ENCODE measurements at places on chromosomes 16 and 17.

GRCh38 chr17:45828582-45829133 lies 16.0 kb upstream of the SPPL2C start:
- DNase-seq, result no peak

DNA sequence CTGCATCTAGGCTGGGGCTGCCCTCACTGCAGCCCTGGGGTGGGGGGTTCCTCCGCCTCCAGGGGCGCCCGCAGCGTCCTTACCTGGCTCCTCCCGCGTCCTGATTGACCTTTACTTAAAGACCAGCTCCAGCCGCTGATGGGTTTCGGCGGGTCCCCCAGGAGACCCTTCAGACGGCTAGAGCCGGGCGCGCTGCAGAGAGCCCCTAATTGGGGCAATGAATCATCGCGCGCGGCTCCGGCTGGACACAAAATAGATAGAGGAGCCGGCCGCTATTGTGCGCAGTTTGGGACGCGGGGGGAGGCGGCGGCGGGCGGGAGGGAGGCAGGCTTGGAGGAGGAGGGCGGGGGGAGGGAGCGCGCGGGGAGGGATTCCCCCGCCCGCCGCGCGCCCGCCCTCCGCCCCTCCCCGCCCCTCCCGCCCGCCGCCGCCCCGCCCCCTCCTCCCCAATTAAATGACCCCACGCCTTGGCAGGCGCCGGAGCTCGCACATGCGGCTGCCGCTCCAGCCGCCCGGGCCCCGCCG lies 56.5 kb upstream of the CIBAR2 start:
- no peak for DNase-seq

GRCh38 chr16:82801361-82801760 lies 174.6 kb downstream of the CDH13 start:
- no peak for DNase-seq

DNA sequence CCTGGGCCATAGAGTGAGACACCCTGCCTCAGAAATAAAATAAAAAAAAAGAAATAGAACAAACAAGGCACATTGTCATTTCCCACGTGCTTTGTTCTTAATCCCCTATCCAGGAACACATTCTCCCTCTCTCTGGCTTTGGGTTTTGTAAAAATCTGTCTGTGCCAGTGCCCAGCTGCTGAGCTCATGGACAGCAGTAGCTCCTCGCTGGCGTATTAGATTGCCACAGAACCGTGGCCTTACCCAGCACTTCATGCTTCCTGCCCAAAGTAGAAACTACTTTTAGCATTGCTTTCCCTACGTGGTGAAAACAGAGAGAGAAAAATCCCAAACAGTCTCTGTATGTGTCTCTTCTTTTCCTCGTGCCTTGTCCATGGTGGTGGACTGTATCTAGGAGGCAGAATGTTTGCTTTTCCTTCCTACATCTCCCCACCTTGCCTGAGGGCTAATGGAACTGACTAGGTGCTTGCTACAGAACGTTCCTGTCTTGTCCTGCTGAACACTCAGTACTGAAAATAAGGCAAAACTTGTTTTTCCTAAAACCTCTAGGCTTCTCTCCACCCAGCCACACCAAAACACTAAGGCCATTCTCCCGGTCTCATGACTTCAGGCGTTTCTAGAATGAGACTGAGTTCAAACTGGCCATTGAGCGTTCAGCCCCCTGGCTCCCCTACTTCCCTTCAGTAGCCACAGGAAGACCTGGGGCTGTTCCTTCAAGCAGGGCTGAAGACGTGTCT lies 26.1 kb downstream of the MNT start:
- no peak for DNase-seq

GRCh38 chr17:4576729-4577322 lies 7.5 kb upstream of the SMTNL2 start:
- no peak for DNase-seq

GRCh38 chr16:29775742-29776408 lies 2.2 kb upstream of the ZG16 start:
- no peak for DNase-seq

DNA sequence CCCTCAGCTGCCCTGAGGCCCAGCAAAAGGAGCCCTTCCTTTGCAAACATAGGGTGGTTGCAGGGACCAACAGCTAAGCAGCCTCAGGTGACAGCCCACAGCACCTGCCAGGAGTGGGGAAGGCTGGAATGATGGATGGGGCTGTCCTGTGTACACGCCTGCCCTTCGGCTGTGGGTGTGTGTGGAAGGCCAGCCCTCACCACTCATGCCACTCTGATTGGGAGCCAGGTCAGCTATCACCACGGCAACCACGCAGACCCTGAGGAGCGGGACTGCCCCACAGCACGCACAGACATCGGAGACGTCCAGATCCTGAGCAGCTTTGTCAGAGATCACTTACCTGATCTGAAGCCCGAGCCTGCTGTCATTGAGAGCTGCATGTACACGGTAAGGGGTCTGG lies 11.9 kb downstream of the PIPOX start:
- no peak for DNase-seq

DNA sequence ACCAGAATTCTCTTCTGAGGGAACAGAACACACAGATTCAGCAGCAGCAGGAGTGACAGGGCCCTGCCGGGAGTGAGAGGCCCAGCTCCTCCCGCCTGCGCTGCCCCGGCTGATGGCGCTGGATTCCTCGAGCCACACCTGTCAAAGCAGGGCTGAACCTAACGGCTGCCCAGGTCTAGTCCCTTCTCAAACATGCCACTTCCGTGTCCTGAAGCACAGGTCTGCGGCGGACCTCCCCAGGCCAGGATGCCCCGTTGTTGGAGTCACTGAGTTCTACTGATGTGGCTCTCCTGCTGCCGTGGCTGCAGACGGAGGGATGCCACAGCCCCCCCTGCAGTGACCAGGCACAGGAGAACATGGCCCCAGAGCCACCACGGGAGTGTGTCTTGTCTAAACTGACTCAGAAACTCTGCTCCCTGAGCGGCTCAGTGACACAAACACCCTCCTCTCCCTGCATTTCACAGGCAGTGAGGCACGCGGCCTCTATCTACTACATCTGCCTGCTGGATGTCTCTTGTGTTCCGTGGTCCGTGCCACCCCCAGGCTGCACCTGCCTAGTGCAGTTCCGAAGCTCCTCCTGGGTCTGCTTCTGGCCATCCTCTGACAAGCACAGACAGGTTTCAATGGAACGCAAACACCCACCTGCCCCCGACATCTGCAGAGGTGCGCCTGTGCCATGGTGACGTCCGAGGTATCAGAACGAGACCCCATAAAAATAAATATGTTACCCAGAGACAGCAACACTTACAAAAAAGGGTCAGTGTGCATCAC lies 44.7 kb upstream of the DNAH17 start:
- no peak for DNase-seq

- DNase-seq, result no peak
Observed at GRCh38 chr17:73007407-73007806, 85.1 kb downstream of the SLC39A11 start.

DNA sequence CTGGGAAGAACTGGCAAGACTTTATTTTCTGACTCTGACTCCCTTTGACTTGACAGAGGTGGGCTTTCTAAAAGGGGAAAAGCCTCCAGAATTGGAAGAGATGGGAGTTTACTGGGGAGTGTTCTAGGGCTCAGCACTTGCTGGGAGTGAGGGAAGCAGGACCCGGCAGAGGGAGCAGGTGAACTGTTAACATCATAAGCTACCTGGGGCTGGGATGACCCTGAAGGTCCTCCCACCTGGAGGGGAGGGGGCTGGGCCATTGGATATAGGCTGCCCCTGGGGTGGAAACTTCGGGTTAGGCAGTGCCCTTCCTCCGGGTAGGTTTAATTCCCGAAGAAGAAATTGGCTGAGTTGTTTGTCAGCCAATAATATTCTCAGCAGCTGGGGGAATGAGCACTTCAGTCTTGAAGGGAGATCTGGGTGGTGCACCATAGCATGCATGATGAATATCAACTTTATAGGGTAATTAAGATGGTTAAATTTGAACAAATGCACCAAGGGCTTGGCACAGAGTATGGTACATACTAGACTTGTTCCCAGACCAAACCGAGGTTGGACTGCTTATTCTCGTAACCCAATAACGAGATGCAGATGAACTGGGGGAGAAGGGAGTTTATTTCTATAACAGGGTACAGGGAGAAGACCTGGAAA lies 337.0 kb downstream of the HAPSTR1 start:
- no peak for DNase-seq

DNA sequence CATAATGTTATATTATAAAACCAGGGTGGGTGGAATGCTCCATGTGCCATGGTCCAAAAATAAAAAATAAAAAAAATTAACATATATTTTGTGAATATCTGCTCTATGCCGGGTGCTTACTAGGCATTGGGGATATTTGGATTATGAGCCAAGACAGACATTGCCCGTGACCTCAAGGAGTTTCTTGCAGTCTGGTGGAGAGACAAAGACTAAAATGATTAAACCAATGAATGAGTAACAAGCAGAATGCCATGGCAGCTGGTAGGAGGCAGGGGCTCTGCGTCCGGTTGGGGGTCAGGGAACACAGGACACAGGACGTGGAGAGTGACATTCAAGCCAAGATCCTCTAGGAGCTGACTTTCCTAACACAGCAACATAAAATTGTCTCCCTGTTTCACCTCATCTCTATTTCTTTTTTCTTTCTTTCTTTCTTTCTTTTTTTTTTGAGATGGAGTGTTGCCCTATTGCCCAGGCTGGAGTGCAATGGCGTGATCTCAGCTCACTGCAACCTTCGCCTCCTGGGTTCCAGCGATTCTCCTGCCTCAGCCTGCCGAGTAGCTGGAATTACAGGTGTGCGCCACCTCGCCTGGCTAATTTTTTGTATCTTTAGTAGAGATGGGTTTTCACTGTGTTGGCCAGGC lies 35.4 kb downstream of the RGS9 start:
- DNase-seq, result no peak

GRCh38 chr17:4569591-4569990 lies 9.2 kb upstream of the GGT6 start:
- DNase-seq, result no peak

- no peak for DNase-seq
Observed at GRCh38 chr17:67253384-67253783, 8.4 kb upstream of the HELZ start.

GRCh38 chr17:4405038-4405669 lies 28.6 kb upstream of the SPNS3 start:
- DNase-seq, result no peak

DNA sequence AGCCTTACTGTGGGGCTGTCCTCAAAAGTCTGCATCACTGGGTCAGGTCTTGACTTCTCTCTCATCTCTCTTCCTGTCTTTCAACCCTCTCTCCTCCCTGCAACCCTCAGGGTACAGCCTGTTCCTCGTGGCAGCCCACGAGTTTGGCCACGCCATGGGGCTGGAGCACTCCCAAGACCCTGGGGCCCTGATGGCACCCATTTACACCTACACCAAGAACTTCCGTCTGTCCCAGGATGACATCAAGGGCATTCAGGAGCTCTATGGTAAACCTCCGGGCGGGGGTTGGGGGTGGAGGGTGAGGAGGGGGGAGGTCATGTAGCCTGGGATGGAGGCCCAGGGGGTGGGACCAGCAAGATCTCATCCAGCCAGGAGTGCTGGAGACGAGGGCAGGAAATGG lies 12.7 kb downstream of the MMP2 start:
- DNase-seq, result no peak

DNA sequence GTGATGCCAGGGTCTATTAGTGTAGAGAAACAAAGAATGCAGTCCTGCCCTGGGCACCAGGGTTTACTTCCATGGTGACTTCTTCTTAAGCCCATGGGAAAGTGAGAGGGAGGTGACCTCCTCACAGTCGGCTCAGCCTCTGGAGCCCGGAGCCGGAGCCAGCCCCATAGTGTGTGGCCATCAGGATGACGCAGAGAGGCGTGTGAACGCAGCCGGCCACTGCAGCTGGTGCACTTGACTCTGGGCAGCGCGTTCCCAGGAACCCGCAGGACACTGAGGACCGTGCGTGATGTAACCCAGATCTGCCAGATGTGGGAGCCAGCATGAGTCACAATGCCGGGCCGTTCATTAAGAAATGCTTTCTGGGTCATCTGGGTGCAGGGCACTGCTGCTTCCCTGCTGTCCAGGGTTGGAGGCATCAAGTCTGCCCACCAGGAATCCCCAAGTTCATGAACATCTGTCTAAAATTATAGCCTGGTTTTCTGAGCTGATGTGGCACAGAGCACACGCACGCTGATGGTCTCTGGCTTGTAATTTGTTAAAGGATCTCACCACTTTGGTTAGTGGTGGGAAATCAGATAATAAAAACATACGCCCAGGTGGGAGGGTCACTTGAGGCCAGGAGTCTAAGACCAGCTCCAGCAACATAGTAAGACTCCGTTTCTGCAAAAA lies 114.1 kb downstream of the PITPNC1 start:
- no peak for DNase-seq

- DNase-seq, result no peak
Observed at GRCh38 chr17:79044462-79044861, 20.5 kb downstream of the C1QTNF1 start.

- DNase-seq, result no peak
Observed at GRCh38 chr17:44926821-44927525, 11.7 kb upstream of the GFAP start.

DNA sequence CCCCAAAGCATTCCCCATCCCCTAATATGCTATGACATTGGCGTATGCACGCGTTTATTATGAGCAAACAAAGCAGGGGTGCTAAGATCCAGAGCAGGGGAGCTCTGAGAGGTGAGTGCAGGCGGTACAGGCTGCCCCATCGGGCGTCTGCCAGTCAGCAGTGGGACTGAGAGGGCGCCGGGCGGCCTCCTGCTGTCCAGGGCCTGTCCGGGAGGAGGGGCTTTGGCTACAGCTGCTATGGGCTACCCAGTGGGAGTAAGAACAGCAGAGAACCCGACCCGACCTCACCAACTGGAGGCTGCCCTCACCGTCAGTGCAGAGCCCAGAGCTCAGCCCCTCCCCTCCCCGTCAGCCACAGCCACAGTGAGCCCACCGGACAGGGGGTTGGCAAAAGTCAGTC lies 18.5 kb upstream of the AATK start:
- DNase-seq, result no peak

- no peak for DNase-seq
Observed at GRCh38 chr17:82794781-82795482, 43.1 kb downstream of the TBCD start.

GRCh38 chr16:15966420-15966819 lies 17.0 kb downstream of the ABCC1 start:
- no peak for DNase-seq

- DNase-seq, result no peak
Observed at GRCh38 chr17:73189417-73190099, 3.3 kb upstream of the COG1 start.

- no peak for DNase-seq
Observed at GRCh38 chr16:84449156-84450140, 55.0 kb downstream of the MEAK7 start.

GRCh38 chr16:1830213-1830612 lies 3.2 kb downstream of the FAHD1 start:
- DNase-seq, result no peak

- no peak for DNase-seq
Observed at GRCh38 chr17:56642424-56642823, 48.9 kb downstream of the NOG start.

- DNase-seq, result no peak
Observed at GRCh38 chr17:57744195-57745170, 616 bp downstream of the CCDC182 start.

Data from stimulated activated CD4-positive, alpha-beta T cell treated with anti-CD3 and anti-CD28 coated beads, TNF-alpha, amount 100 ng/mL, for 4 hours (primary cell).